ENCODE measurements at places on chromosomes 12 and 14.

DNA sequence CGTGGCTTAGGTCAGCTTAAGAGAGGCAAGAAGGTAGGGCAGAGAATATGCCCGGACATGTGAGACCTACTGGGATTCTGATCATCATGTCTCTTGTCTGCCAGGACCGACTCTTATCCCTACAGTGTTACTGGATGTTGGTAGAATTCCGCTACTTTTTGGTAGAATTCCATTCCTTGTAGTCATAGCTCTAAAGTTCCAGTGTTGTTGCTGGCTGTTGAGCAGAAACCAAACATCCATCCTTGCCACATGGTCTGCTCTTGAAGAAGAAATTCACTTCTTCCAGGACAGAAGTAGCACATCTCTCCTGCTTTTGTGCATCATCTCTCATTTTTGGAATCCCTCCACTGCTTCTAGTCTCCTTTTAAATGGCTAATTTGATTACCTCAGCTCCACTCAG is 453.7 kb downstream of the RPL10L start:
- no peak for DNase-seq

GRCh38 chr12:68855771-68856170 is 47.8 kb downstream of the MDM2 start:
- no peak for DNase-seq

GRCh38 chr12:91778091-91778832 is 367.4 kb downstream of the BTG1 start:
- DNase-seq, result no peak

DNA sequence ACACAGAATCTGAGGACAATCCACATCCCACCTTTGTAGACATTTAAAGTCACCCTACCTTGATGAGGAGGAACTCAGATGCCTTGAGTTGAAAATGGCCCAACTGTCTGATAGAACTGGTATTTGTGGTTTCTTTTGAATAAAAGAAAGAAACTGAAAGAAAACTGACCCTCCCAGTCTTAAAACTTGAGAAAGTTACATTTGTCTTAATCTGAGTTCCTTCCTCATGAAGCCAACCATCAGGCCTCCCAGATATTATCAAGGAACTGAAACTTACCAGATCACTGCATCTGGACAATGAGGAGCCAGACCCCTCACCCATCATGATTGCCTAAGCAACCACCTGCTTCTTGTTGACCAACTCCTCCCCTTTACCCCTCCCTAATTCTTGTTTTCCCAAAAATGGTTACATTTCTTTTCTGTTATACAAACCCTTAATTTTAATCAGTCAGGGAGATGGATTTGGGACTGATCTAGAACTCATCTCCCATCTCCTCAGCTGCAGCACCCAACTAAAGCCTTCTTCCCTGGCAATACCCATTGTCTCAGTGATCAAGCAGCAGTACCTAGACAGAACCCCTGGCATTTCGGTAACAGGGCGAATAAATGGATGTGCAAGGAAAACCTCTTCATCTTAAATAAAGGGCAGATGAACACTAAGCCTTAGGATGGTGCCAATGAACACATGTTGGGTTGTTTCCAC is 72.0 kb upstream of the RESF1 start:
- DNase-seq, result no peak

DNA sequence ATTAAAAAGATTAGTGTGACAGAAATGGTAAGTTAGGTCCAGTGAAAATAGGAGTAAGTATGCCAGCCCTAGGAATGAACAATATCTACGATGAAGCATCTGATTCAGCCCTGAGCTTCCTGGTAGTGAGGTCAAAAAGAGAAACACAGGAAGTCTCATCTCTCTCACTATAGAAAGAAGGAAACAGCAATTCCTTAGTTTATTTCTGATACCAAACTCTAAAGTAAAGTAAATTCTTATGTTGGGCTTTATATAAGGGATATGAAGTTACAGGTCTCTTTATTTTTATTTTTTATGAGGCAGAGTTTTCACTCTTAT is 76.7 kb upstream of the RFLNA start:
- DNase-seq, result no peak

GRCh38 chr12:106227641-106228319 is 20.0 kb downstream of the CKAP4 start:
- DNase-seq, result peak; percentile 10
